ENCODE measurements at places on chromosomes 4 and X.

DNA sequence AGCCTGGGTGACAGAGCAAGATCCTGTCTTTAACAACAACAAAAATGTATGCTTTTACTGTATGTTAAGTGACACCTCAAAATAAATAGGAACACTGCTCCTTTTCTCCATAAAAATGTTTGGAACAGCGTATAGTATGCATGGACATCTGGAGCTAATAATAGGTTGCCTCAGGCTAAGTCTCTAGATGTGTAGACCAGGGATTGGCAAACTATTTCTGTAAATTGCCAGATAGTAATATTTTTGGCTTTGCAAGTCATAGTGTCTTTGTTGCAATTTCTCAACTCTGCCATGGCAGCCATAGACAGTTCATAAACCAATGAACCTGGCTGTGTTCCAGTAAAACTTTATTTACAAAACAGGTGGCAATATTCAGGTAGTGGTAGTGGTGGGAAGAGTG, 76.6 kb upstream of the CBLL2 start:
- no peak for DNase-seq

DNA sequence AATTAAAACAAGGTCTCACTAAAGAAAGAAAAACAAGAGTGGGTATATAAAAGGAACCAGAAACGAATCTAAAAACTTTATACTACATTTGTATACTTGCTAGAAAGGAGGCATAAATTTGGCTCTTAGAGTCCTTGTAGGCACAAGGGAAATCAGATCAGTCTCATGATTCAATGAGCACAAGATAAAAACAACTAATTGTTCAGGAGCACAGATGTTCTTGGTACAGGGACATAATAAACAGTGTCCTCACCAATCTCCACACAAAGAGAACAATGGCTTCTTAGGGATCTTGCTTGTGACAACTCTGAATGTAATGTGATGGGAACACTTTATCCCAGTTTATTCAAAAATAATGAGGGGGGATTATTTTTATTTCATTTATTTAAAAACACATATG, 28.3 kb downstream of the TMEM144 start:
- no peak for DNase-seq

DNA sequence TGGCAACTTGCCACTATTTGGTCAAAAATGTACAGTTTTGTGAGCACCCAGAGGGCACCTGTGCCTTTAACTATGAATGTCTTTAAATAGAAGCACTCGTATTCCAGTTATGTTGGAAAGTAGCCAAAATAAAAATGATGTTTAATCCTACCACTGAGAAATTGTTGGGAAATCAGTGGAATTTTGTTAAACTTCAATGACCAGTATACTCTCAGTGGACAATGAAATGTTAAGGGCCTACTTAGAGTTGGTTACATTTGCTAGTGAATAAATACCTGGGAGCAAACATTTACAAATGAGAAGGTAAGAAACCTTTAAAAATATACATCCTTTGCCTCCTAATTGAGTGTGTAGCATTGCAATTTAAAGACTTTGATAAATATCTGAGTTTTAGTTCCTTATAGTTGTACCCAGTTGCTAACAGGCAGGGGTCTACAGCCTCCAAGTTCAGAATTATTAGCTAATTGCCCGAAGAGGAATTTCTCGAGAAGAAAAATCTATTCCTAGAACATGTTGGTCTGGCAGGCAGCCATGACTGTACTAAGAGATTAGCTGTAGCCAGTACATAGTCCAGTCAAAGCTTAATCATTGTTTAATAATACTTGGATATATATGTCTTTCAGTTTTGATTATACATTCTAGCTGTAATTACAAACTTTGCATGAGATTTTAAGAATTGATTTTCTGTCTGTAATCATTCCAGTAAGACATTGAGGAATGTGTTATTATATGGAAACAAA, 93.2 kb downstream of the IL1RAPL2 start:
- no peak for DNase-seq

DNA sequence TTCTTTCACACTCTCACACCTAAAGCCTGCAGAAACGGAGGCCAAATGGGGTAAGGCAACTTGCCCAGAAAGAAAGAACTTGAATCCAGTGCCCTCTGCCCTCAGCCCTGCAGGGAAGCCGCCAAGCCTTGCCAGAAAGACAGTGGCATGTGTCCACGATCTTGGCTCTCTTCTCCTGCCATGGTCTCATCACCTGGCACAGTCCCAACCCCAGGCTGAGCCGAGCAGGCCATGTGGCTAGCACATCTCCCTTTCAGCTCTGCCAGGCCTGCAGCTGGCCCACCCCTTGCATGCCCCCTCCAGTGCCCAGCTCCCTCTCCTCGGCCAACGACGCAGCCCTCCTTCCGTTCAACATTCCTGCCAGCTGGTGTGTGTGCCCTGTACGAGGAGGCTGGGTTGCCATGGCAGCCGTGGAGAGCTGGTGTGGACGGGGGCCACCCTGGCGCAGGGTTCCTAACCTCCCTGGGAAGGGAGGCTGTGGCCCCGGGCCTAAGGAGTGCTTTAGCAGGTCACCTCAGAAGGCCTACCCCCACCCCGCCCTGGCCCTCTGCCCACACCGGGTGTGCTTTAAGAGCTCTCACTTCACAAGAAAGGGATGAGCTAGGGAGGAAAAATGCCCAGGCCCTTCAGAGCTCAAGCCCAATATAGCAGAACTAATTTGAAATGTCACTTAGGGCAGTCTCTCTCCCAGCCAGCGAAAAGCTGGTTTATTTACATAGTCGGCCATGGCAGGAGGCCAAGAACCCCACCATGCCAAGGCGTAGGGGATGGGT, 73.0 kb upstream of the PJA1 start:
- DNase-seq, result no peak

GRCh38 chrX:133495464-133496391, 80.4 kb upstream of the GPC4 start:
- no peak for DNase-seq

GRCh38 chr4:148431401-148431800, 10.8 kb downstream of the NR3C2 start:
- no peak for DNase-seq

GRCh38 chr4:154720618-154721267, 23.1 kb upstream of the LRAT start:
- no peak for DNase-seq

DNA sequence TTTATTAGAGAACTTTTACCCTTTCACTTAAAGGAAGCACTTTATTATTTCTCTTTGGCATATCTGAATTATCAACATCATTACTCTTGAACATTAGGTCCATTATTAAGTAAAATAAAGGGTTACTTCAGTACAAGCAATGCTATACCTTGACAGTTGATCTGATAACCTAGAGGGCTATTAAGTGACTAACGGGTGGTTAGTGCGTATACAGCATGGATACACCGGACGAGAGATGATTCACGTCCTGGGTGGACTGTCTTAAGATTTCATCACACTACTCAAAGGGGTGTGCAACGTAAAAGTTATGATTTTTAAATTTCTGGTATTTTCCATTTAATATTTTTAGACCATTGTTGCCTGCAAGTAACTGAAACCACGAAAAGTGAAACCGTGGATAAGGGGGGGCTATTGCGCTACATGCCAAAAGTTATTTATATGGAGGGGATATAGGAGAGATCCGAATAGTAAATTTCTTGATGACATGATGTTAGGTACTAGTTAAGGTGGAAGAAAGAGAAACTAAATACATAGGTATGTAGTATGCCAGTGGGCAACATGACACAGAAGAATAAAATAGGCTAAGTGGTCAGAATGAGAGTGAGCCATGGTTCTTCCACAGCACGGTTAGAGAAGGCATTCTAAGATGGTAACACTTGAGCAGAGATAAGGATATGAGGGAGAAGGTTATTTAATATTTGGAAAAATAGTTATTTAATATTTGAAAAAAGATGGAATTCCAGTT, 230.8 kb upstream of the ANKRD50 start:
- no peak for DNase-seq

DNA sequence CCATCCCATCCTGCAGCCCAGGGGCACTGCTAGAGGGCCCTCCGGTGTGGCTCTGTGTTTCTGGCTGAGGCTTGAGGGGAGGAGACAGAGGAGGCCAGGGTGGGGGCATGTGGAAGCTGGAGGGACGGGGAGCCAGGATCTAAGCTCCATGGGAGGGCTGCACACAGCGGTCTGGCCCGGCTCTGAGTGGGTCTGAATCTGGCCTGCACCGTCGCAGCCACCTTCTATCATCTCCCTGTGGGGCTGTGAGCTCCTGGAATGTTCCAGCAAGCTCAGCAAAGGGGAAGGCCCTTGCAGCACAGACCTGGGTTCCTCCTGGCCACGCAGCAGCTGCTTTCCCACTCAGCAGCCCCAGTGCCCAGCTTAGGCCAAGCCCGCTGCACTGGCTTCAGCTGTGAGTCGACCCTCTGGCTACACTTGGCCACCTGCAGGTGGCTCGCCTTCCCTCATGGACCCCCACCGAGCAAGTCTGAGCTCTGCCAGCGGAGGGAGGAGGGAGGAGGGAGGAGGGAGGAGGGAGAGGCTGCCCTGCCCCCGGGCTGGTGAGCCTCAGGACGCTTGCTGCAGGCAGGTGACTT, 5.3 kb downstream of the NKX1-1 start:
- DNase-seq, result no peak

GRCh38 chr4:153428941-153429475, 37.2 kb upstream of the TMEM131L start:
- no peak for DNase-seq

- DNase-seq, result no peak
Measured at GRCh38 chr4:120003193-120003592, 63.5 kb downstream of the MAD2L1 start.

DNA sequence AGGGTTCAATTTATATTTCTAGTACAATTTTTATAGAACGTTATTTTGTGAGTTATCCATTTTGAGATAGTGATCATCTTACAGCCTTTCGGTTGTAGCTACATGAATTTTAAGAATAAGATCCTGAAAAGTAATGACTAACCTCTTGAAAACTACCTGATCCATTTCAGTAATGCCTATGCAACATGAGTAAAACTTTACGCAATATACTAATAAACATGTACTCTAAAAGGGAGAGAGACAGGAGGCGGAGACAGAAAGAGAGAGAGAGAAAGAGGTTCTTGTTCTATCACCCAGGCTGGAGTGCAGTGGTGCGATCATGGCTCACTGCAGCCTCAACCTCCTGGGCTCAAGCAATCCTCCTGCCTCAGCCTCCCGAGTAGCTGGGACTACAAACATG, 816.1 kb downstream of the CCSER1 start:
- DNase-seq, result no peak

- no peak for DNase-seq
Measured at GRCh38 chr4:141680060-141680459, 43.7 kb downstream of the IL15 start.

- DNase-seq, result no peak
Measured at GRCh38 chr4:73013310-73013709, 56.2 kb downstream of the COX18 start.

DNA sequence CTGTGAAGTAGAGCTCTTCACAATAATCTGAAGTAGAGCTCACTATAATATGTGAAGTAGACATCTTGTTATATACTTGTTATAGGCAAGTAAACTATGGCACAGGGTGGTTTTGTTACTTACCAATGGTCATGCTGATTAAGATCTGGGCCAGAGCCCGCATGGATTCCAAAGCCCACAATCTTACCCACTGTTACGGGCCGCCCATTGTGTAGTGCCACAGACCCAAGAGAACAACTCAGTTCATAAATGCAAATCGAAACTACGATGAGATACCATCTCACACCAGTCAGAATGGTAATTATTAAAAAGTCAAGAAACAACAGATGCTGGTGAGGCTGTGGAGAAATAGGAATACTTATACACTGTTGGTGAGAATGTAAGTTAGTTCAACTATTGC, 46.9 kb upstream of the CT47C1 start:
- no peak for DNase-seq

DNA sequence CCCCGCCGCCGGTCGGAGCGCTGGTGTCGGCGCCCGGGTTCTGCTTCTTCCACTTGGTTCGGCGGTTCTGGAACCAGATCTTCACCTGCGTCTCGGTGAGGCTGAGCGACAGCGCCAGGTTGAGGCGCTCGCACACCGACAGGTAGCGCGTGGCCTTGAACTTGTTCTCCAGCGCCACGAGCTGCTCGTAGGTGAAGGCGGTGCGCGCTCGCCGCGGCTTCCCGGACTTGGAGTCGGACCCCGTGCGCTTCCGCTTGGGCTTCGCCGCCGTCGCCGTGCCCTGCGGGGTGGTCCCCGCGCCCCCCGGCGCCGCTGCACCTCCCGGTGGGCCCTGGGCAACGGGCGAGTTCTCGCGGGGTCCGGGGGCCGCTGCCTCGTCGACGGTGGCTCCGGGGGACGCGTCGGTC, 3.1 kb downstream of the NKX1-1 start:
- DNase-seq, result no peak

- no peak for DNase-seq
Measured at GRCh38 chr4:110195561-110196205, 2.7 kb downstream of the ELOVL6 start.

DNA sequence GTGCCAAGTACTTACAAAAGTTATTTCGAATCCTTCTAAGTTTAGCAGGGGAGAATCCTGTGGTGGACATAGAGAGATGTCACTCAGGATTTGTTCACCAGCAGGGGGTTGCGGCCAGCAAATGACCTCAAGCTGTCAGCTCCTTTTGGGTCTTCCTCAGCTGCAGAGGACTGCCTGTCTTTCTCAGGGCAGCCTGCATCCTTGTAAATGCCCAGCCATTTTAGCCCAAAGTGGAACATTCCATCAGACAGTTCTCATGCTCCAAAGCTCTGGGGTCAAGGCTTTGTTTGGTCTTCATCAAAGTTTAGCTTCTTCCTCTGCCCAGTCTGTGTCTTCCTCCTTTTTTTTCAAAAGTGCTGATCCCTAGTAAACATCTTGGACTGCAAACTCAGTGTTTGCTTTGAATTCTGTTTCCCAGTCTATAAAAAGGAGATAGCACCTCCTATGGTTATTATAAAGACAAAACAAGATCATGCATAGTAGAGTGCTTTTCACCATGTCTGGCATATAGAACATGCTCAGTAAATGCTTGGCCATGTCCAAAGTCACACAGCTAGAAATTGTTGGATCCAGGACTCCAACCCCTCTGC, 156.4 kb upstream of the GATB start:
- no peak for DNase-seq

DNA sequence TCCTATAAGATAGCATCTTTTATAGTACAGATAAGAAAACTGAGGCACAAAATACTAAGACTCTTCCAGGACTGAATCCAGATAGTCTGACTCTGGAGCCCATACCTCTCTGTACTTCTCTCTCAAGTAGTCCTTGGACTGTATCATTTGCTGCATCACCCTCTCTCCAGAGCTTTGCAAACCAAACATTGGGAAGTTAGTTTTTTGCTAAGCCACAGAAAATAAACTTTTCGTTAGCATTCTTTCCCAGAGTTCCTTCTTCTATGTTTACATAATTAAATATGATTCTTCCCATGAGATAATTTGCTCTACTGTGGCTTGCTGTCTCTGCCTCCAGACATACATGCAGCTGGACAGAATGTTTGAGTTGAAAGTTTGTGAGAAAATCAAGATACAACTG, 22.0 kb downstream of the PPEF2 start:
- DNase-seq, result no peak

DNA sequence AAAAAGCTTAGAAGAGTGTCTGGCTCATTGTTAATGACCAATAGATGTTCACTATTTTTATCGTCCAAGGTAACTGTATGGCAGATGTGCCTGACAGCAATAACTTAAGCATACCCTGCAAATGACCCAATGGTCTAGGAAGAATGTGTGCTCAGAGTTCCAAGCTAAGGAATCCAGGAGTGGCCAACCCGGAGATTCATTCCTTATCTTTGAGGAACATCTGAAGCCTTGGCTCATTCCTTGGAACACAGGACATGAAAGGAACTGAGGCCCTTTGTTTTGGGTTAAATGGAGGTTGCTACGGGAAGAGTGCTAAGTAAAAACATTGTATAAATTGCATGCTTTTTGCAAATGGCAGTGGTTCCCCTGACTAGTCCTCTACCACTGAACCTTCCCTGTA, 38.9 kb upstream of the EFNB1 start:
- no peak for DNase-seq

- DNase-seq, result no peak
Measured at GRCh38 chr4:22500128-22500611, 15.7 kb downstream of the ADGRA3 start.
